ENCODE measurements at places on chromosomes 2 and 18.

- DNase-seq = no peak
Observed at GRCh38 chr2:150459281-150459680, 28.2 kb downstream of the RND3 start.

DNA sequence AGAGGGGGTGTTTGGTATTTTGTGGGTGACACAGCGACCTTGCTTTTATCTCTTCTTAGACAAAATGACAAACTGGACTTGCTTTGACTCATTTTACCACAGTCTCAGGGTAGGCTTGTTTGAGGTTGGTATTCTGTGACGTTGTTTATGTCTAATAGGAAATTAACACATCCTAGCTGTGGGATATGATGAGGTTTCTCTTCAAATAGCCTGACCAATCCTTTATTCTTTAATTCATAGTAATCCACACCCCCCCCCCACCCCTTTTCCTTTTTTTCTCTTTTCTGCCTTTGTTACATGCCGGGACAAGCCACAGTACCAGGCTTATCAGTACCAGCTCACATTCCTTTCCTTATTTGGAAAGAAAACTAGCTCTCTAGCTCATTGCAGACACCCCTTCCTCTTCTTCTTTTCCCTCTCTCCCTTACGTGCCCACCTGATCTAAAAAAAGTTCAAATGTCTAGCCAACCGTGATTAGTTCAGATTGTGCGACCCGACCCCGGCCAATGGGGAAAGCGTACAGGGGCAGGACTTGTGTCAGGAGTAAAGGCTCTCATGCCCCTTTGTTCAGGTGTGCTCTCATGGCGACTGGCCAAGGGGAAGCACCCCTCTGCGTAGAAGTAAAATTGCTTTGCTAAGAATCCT is 52.2 kb upstream of the PTPRM start:
- no peak for DNase-seq

- peak; percentile 93 for DNase-seq
Observed at GRCh38 chr2:218395826-218396687, 3.6 kb upstream of the CTDSP1 start.

DNA sequence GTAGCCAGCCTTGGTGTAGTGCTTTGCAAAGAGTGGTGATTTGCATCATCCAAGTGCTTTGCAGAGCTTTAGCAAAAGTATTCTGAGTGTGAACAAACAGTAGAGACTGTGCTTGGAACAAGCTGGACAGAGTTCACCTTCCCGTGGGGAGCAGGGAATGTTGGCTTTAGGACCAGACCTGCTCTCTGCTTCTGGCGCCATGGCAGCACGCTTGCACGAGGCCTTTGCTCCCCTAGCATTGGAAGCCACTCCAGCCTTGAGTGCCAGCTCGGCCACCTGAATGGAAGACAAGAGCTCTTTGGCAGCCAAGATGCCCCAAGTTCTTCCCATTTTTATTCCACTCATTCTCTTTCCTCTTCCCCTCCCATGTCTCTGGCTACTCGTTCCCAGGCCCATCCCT is 250.8 kb upstream of the OSR1 start:
- DNase-seq = no peak

DNA sequence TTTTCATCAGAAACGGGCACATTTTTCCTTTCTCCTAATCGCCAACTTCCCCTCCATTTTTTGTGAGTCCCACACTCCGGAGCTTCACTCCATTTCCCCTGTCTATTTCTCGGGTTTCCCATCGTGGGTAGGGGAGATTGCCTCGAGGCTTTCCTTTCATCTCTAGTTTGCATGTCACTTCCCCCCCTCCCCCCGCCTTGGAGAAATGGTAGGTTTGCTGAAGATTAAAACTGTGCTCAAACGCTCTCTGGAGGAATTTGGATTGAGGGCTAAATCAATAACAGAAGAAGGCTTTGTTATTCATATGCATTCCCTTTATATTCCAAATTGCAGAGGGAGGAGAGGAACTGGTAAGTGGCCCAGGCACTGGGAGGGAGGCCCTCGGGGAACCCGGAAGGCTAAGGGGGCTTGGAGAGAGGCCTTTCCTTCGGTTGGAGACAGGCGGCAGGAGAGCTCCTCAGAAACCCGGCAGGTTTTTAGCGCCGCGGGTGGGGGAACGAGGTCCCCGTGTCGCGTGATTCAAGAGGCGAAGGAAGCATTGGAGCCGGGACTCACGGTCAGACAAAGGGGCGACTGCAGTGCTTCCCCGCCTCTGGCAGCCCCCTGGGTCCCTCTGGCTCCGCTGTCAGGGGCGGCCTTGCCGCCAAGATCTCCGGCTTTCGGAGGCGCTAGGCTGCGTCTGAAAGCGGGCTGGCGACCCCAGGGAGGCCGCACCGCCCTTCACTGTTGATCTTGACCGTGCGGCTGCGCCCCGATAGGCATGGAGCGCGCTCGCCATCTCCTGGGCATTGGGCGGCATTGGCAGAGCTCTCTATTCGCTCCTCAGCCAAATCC is 2.4 kb upstream of the HOXD12 start:
- peak; percentile 40 for DNase-seq

- no peak for DNase-seq
Observed at GRCh38 chr2:98552499-98553179, 55.7 kb downstream of the COA5 start.

DNA sequence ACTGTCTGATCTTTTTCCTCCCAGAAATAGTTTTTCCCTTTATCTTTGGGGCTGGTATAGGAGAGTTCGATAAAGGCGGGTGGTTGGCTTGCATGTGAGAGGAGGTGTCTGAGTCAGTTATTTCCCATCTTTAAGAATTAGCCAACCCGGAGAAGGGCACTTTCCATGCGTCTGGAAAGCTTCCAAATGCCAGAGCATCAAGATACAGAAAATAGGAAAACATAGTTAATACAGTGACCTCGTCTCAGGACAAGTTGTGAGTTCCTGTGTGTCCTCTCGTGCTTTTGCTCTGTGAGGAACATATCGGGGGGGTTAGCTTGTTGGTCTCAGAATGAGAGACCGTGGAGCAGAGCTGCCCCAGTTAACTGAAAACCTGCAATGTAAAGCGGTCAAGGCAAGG is 18.7 kb upstream of the PUM2 start:
- DNase-seq = no peak

- no peak for DNase-seq
Observed at GRCh38 chr2:9909106-9909505, 42.4 kb upstream of the GRHL1 start.

DNA sequence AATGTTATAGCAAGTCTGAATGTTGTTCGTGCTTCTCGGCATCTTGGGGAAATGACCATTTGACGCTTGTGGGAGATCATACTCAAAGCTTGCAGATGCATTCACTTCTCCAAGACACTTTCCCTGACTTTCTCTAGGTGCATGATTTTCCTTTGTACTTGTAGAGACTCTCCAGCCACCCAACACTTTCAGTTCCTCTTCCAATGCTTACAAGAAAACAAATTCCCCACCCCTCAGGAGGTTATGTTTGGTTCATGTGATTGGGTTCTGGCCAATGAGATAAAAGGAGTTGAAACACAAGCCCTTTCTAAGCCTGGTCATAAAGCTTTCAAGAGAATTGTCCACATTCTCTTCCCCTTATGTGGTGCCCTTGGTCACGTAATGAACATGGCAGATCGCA is 156.3 kb downstream of the EPHA4 start:
- no peak for DNase-seq

GRCh38 chr2:187976259-187976985 is 315.3 kb upstream of the GULP1 start:
- DNase-seq = no peak

DNA sequence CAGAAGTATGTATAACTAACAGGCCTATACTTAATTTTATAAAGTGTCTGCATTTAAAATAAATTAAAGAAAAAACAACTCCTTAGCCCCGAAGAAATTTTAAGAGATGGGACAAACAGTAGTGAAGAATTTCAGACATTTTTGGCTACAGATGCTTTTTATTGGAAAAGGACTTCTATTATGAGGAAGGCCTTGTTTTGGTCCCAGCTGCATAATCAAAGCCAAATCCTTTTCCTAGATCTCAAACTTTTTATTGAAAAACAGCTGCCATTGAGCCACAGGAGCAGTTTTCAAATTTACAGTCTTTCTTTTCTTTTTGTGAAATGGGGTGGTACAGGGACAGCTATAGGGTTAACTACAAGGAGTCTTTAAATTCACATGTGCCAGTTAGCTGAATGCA is 51.3 kb upstream of the SETBP1 start:
- DNase-seq = no peak

GRCh38 chr18:44792456-44793061 is 111.9 kb downstream of the SETBP1 start:
- no peak for DNase-seq

DNA sequence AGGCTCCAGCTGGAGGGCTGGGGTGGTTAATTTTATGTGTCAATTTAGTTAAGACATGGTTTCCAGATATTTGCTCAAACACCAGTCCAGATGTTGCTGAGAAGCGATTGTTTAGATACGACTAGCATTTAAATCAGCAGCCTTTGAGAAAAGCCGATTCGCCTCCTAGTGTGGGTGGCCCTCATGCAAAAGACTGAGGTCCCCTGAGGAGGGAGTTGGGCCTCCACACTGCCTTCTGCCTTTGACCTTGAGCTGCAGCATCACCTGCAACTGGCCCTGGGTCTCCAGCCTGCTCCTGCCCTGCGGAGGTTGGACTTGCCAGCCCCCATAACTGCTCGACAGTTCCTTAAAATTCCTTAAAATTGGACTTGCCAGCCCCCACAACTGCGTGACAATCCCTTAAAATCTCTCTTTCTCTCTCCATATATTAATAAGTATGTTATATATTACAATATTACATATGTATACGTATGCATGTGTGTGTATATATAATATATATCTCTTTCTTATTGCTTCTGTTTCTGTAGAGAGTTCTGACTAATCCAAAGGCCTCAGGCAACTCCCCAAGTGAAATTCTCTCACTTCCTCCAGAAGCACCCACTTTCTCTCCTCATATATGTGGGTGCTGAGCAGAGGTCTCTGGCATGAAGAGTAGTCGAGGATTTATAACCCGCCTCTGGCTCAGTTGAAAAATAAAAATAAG is 14.4 kb downstream of the FBLN7 start:
- DNase-seq = no peak

DNA sequence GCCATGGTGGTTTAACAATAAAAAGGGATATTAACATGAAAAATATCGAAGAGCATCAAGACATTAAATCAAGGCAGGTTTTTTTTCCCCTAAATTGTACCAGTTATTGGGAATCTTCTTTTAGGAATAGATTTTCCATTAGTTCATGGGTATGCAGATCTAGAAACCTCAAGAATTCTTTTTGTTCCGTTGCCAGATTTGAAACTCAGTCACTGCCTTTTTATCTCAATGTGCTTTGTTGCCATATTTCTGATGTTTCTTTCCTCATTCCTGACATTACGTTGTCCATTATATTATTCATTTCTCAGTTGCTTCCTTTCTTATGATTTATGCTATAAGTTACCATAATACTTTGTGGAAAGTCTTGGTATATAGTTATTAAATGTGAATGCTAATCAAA is 162.2 kb downstream of the CD226 start:
- DNase-seq = no peak
